ENCODE measurements at places on chromosomes 7 and 10. TPM values are rescaled to one million over a fixed set of nuclear protein-coding genes. Genes with fewer than 3 reads are reported as not detected.

The NODAL gene
- total RNA-seq: not detected

DNA sequence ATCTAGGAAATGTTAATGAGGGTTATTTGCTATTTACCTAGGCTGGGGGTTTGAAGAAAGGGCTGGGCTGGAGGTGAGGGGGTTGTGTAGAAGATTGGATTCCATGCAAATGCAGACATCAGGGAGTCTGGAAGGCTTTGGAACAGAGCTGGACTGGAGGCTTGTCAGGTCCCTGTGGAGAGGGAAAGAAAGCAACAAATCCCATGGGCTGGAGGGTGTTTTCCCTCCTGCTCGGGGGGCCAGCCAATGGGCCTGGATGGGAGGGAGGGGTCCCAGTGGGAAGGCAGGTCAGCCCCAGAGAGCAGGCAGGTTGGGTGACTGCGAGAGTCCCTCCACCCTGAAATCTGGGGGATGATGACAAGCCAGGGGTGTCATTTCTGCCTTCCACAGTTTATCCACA, 431.8 kb downstream of the RPS24 start:
- no peaks in the 10 kb centered on the region for H3K27me3 ChIP-seq
- no peak overlapping the region for H3K27ac ChIP-seq
- no peaks in the 10 kb centered on the region for H3K4me1 ChIP-seq
- H3K4me3 ChIP-seq: no peak overlapping the region
- H3K36me3 ChIP-seq: no peaks in the 10 kb centered on the region

- H3K27me3 ChIP-seq: no peaks in the 10 kb centered on the region
- H3K4me1 ChIP-seq: peaks cover 10% of the 10 kb centered on the region
- DNase-seq: peak; percentile 92
- no peak overlapping the region for H3K27ac ChIP-seq
These were observed 57.3 kb upstream of the CCDC71L start for GRCh38 chr7:106717955-106718871.

GRCh38 chr10:111295788-111296187, 219.0 kb downstream of the ADRA2A start:
- DNase-seq: no peak
- H3K36me3 ChIP-seq: no peaks in the 10 kb centered on the region
- no peaks in the 10 kb centered on the region for H3K4me1 ChIP-seq
- H3K27me3 ChIP-seq: peaks cover 23% of the 10 kb centered on the region
- H3K27ac ChIP-seq: no peak overlapping the region
- no peak overlapping the region for H3K4me3 ChIP-seq

DNA sequence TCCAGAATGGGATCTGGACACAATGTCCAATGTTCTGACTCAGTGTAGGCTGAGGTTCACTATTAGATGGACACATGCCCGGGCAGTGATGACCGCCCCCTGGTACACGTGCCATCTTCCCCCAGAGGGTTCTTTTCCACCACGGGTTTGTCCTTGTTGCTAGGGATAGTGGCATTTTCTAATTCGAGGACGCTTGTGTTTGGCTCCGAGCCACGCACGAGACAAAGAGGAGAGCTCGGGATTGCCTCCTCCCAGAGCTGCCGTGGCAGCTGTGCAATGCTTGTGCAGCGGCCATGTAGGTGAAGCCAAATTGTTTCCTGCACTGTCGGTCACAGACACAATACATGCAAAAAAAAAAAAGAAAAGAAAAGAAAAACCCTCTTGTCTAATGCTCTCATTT, 207.5 kb downstream of the PAXIP1 start:
- H3K27me3 ChIP-seq: peaks cover 24% of the 10 kb centered on the region
- no peak overlapping the region for H3K27ac ChIP-seq
- no peaks in the 10 kb centered on the region for H3K4me1 ChIP-seq
- no peak overlapping the region for H3K4me3 ChIP-seq

All from activated naive CD4-positive, alpha-beta T cell treated with anti-CD3 and anti-CD28 coated beads for 36 hours (primary cell).